Aorta (tissue), 5 donors: ENCODE measurements at places on chromosomes 13 and 19.
A peak's percentile ranks its signal among the peaks of the same experiment; 100 is the strongest.

- DNase-seq = no peak
- no peaks in the 10 kb centered on the region for H3K36me3 ChIP-seq
- peaks cover 8% of the 10 kb centered on the region for H3K4me1 ChIP-seq
- H3K27ac ChIP-seq = no peak overlapping the region
- H3K4me3 ChIP-seq = no peak overlapping the region
- H3K27me3 ChIP-seq = no peaks in the 10 kb centered on the region
These were observed 80.6 kb downstream of the NUFIP1 start for GRCh38 chr13:44908712-44909111.

DNA sequence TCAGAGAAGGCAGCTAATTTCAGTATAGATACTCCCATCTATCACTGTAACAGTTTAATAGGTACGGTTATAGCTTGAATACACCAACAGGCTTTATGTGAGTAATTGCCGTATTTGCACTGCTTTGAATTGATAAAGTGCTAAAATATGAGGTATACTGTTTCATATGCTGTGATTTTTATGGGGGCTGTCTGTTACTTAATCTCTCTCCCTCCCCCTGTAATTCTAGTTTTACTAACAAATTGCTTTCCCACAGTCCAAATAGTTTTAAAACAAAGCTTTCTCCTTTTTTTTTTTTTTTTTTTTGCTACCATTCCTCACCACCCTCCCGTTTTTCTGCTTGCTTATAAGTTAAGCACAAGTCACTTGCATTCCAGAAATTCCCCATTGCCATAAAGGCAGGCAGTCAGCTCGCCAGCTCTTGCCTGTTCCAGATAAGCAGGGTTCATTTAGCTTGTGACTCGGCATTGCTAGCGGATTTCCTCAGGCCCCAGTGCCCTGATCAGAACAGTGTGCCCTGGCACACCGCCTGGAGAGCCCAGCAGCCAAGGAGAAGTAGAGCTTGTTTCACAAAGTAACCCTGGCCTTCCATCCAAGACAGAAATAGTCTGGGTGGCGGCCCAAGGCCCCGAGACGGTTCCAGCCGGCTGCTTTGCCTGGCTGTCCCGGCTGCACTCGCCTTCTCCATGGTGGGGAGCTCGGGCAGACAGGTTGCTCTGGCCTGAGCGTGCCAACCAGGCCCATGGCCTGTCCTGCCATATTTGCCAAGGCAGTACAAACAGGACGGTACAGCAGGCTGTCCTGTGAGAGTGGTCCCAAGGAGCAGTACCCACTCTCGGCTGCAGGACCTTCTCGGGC lies 43.5 kb upstream of the NPAS1 start:
- H3K27ac ChIP-seq = peak overlapping the region; percentile 90
- H3K27me3 ChIP-seq = no peaks in the 10 kb centered on the region
- H3K4me3 ChIP-seq = no peak overlapping the region
- H3K4me1 ChIP-seq = peaks cover 9% of the 10 kb centered on the region

DNA sequence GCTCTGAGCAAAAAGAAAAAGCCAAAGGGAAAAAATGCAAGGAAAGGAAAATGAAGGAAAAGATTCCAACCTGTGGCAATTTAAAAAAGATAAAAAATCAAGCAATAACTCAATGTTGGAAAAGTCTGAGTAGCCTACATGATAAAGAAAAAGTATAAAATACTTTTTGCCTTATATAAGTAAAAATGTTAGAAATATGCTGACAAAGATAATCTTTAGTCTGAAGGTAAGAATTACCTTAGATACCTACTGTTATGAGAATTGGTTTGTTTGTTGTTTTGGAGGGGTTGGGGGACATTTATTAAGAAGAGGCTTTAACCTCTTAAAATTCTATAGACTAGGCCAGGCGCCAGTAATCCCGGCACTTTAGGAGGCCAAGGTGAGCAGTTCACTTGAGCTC lies 29.7 kb upstream of the CPB2 start:
- H3K27me3 ChIP-seq = no peaks in the 10 kb centered on the region
- H3K36me3 ChIP-seq = no peaks in the 10 kb centered on the region
- H3K27ac ChIP-seq = no peak overlapping the region
- no peak for DNase-seq
- H3K4me3 ChIP-seq = no peak overlapping the region
- no peaks in the 10 kb centered on the region for H3K4me1 ChIP-seq

GRCh38 chr19:15935167-15935702 lies 906 bp upstream of the CYP4F11 start:
- no peaks in the 10 kb centered on the region for H3K27me3 ChIP-seq
- no peak overlapping the region for H3K27ac ChIP-seq
- no peaks in the 10 kb centered on the region for H3K36me3 ChIP-seq
- H3K4me3 ChIP-seq = no peak overlapping the region
